Stimulated activated CD4-positive, alpha-beta T cell treated with anti-CD3 and anti-CD28 coated beads, TNF-alpha, amount 100 ng/mL, for 24 hours (primary cell): ENCODE measurements at places on chromosomes 5 and 9.

GRCh38 chr5:19044931-19045695 is 942.9 kb downstream of the CDH18 start:
- DNase-seq = no peak

DNA sequence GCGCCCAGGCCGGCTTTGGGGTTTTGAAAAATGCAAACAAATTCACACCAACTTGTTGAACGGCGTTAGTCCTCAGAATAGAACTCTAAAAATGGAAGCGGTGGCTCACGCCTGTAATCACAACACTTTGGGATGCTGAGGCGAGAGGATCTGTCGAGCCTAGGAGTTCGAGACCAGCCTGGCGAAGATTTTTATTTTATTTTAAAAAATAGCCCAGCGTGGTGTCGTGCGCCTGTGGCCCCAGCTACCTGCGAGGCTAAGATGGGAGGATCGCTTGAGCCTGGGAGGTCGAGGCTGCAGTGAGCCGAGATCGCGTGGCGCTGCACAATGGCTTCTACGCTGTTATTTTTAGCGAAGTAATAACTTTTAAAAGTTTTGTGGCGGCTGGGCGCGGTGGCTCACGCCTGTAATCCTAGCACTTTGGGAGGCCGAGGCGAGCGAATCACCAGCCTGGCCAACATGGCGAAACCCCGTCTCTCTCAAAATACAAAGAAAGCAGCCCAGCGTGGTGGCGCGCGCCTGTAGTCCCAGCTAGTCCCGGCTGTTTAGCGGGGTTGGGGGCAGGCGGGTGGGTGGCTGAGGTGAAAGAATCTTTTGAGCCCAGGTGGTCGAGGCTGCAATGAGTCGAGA is 694 bp upstream of the PLIN2 start:
- DNase-seq = peak; percentile 4

DNA sequence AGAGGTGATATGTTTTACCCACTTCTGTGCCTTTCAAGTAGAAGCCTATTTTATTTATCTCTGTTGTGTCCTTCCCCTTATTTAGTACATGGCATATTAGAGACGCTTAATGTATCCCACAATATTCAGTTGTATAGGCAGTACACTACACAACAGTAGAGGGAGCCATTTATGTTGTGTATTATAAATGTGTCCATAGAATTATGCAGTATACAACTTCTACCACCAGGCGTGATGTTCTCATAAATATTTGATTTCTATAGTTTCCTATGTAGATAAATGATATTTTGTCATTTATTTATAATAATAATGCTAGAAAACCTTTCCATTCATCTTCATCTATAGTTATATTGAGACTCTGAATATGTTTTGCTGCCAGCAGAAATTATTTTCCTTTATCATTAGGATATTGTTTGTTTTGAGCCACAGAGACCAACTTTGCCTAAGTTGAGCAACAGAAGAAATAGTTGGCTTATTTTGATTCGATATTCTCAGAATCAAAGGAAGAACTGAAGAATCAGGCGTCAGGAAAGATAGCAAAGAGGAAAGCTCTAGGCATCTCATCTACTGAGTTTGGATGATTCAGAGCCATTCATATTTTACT is 81.7 kb downstream of the ADAMTS19 start:
- no peak for DNase-seq

DNA sequence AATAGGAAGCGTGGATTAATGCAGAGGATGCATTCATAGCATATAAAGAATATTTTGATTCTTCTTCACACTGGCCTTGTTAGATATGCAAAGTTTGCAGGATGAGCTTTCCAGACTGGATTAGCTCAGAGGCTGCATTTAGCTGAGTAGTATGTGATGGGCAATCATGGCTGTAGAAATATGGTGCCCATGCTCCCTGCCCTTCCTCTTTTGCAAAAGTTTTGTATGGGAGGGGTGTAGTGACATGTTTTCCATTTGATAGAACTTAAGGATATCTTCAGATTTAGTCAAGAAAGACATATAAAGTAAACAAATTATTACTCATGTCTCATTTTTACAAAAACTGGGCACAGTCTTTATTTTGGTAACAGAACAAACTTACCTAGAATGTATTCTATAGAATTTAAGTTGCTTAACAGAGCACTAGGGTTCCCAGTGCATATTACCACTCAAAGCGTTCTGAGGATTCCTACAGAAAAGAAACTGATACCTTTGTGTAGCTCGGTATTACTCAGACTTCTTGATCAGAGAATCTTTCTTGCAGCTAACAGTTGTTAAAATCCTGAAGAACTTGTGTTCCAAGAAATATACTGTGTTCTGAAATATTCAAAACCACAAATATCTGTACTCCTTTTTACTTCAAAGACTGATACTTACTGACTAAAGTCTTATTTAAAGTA is 9.8 kb downstream of the GTF3C4 start:
- DNase-seq = no peak

GRCh38 chr5:132017738-132018625 is 6.5 kb upstream of the ACSL6 start:
- DNase-seq = no peak

DNA sequence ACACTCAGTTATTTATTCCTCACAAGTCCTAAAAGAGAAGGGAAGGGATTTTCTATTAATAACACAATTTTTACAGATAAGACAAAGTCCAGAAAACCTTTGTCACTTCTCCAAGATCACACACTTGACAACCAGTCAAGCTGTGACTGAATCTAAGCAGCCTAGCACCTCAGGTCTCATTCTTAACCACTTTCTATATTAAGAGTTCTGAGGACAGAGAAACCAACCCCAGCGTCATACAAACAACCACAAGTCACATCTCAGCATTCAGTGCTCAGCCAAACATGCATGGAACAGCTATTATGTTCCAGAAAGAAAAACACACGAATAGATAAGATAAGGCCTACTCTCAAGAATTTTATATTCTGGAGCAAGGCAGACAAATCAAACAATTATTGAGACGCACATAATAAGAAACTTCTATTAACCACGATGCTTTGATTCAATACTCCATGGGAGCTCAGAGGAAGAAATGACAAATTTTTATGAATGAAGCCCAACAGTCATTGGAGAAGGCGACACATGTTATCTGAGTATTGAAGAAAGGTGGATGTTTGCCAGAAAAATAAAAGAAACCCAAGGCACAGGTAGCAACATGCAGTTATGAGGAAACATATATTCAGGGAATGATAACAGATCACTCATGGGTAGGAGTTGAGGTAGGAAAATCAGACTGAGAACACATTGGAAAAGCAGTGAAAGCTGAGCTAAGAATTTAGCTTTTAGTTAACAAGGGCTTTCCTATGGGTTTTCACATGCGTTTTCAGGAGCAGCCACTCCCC is 113.1 kb downstream of the HTR4 start:
- DNase-seq = no peak

- DNase-seq = no peak
These were observed 14.9 kb downstream of the ARHGEF28 start for GRCh38 chr5:73640861-73641320.

DNA sequence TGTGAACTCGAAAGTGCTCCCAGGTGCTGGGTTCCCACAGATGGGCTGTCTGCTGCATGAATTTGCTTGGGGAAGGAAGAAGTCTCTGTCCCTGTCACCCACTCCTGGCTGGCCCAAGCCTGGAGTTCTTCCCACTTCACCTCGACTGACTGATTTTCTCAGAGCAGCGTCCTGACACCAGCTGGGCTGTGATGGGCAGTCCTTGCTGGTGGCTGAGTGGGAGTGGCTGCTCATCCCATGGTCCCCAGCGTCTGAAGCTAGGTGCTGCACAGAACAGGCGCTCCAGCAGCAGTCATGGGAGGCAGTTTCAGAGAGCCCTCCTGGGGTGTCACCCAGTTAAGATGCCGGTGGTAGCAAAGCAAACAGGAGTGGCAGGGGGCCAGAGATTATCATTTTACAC is 10.1 kb upstream of the NEURL1B start:
- no peak for DNase-seq

DNA sequence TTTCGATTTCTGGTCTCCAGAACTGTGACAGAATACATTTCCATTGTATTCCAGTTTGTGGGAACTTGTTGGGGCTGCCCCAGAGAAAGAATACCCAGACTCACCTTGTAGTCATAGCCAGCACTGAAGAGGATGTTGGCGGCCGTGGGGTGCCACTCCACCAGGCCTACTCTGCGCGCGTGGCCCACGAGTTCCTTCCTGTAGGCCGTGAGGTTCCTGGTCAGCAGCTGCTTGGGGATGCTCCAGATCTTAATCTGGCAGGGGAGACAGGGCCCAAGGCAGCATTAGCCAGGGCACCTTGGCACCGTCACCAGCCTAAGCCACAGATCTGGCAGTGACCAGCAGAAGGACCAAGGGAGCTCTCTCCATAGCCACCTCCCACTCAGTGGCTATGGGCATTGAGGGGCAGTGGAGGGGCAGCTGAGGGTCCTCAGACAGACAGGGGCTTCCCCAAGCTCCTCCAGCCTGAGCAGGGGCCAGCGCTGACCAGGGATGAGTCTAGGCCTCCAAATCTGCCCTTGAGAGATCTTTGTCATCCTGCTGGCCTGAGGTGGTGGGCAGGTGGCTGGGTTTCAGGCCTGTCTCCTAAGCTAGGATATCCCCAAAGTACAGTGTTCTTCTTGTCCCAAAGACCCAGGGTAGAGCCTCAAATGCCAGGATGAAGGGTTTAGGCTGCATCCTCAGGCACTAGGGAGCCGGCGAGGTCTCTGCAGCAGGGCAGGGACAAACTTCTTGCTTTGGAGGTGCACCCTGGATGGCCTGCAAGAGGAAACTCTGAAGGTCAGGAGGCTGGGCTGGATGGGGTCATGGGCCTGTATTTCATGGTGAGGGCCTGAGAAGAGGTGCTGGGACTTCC is 15.9 kb upstream of the TRIM14 start:
- DNase-seq = no peak

DNA sequence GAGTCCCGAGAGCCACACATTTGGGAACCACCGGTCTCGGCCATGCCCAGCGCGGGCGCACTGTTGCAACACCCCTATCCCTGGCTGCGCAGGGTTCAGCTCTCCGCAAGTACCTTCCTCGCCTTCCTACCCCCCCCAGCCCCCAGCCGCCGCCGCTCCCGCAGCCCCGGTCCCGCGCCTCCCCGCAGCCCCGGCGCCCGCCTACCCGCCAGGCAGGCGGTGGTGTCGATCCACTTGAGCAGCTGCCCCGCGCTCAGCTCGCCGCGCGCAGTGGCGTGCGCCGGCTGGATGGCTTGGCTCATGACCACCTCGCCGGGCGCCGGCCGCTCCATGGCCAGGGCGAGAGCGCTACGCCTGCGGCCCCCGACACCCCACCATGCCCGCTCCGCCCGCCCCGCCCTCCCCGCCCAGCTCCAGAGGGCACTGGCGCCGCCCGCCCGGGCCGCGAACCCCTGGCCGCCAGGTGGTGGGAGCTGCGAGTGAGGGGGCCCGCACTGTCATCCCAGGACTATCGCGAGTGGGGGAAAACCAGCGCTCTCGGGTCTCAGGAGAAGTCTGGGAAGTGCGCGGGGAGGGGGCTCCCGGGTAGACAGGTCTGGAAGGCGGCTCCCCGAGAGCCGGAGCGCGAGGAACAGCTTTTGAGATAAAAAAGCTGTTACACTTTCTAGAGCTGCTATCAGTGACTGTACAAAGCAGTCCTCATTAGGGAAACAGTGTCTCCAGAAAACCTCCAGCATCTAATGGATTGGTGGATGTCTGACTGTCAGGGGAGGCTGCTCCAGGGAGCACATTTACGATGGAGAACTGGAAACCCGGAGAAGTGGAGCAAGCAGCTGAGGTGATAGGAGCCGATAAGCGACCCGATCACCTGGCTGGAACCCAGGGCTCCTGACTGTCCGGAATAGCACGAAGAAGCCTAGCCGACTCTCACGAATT is at the start of gene ACOT12:
Gene ACOT12 (minus strand): TSS at position 352 of the 936 bp plus-strand sequence. CDS start 20 bp downstream, at position 332.
- DNase-seq = no peak

- DNase-seq = no peak
These were observed 30.5 kb upstream of the ZSWIM6 start for GRCh38 chr5:61301341-61302199.

DNA sequence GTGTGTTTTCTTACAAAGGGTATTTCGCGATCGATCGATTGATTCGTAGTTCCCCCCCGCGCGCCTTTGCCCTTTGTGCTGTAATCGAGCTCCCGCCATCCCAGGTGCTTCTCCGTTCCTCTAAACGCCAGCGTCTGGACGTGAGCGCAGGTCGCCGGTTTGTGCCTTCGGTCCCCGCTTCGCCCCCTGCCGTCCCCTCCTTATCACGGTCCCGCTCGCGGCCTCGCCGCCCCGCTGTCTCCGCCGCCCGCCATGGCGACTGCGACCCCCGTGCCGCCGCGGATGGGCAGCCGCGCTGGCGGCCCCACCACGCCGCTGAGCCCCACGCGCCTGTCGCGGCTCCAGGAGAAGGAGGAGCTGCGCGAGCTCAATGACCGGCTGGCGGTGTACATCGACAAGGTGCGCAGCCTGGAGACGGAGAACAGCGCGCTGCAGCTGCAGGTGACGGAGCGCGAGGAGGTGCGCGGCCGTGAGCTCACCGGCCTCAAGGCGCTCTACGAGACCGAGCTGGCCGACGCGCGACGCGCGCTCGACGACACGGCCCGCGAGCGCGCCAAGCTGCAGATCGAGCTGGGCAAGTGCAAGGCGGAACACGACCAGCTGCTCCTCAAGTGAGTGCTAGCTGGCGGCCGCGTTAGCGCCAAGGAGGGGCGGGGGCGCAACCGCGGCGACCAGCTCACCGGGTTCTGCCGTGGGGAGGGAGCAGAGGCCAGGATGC is 480 bp downstream of the LMNB1 start:
- DNase-seq = no peak

DNA sequence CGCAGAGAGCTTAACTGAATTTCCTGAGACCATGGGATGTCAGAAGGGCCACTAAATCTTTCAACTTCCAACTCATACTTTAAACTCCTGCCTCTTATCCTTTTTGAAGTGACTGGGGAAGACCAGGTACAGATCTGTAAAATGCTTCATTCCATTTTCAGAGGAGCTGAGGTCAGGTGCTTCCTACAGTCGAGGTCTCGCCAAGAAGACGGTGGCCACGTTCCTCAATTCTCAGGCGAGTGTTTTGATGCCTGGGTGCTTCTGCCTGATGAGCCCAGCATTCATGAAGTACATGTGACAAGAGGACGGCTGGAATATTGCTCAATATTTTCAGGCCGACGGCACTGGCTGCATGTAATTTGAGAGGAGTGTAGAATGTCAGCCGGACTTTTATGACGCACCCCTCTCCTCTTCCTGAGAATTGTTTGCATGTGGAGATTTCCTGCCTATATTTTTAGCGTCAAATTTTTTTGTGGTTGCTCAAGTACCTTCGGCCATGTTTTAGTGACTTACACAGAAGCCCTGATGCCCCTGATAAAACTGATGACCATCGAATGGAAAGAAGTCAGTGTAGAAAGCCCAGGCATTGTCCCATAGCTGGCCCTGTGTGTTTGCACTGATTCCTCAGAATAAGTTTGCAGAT is 38.8 kb upstream of the GLRX start:
- no peak for DNase-seq

DNA sequence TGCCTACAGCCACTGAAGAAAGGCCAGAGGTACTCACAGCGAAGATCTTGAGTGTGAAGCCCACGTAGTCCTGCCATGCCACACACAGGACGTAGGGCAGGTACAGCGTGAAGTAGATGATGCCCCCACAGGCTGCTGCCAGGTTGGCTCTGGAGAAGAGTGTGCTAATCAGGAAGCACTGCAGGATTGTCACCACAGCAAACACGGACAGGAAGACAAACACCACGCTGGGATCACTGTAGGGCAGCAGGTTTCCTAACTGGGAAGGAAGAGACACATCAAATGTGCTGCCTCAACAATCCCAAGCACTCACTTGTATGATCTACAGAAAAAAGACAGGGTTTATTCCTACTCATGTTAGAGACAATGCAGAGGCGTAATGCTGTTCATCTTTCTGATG is 63.0 kb downstream of the NIPSNAP3B start:
- DNase-seq = no peak
